ENCODE measurements at places on chromosomes 5 and 9.

- DNase-seq = no peak
Observed at GRCh38 chr5:145867806-145868205, 5.0 kb downstream of the GRXCR2 start.

DNA sequence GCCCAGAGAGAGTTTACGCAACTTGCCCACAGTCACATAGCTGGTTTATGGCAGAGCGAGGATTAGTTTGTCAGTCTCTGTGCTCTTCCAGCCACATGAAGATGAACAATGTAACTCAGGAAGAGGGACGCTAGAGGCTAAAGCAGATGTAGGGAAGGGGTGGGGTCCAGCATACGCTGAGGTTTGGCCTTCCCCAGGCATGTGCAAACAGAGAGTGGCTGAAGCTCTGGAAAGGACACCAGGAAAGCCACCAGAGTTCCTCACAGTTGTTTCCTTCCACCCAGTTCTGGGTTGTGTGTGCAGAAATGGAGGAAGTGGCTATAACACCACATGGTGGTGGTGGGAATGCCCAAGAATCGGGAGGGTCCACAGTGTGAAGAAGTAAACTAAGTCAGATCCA, 60.0 kb downstream of the SNX18 start:
- DNase-seq = no peak

DNA sequence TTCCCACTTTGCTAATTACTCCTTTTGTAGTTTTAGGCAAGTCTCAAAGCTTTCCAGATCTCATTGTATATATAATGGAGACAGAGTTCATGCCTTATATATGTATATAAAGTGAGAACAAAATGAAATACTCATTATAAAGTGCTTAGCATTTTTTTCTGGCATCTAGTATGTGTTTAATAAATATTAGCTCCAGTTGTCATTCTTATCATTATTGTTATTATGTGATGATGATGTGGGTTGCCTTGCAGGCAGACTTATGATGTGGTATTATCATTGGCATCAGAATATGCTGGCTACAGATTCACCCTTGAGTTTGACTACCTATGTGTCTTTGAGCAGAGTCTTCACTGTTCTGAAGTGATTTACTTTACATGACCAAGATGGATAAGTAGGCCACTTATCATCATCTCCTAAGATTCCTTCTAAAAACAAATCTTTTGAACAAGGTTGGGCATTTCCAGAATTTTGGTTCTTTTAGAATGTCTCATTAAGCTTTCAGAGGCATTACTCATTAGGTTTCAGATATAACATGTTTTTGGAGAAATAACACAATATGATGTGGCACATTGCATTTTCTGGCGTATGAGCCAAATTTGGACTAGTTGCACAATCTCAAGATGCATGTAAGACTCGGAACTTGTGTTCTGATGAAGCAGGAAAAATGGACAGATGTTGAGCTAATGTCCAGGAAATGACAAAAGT, 145.6 kb upstream of the TNC start:
- DNase-seq = no peak

DNA sequence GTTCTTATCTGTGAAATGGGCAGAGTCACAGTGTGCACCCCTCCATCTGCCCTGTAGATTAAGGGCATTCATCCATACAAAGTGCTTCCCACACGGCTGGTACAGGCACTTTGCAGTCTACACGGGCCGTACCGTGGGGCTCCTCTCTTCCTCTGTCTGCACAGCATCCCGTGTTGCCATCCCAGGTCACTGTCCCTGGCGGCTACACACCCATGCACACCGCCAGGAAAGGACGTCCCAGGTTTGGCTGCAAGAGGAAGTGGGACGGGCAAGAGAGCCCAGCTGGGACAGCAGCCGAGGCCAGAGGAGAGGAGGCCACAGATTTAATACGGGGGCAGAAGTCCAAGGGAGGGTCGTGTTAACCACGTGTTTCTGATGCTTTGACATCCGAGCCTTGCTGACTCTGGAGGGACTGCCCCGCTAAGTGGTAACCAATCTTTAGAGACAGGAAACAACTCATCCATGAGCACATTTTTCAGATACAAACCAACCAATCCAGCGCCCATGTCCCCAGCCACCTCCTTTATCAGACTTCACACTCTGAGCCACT, 120.0 kb downstream of the ZNF354C start:
- no peak for DNase-seq

- DNase-seq = no peak
Observed at GRCh38 chr9:68472119-68472518, 68.6 kb downstream of the TMEM252 start.

DNA sequence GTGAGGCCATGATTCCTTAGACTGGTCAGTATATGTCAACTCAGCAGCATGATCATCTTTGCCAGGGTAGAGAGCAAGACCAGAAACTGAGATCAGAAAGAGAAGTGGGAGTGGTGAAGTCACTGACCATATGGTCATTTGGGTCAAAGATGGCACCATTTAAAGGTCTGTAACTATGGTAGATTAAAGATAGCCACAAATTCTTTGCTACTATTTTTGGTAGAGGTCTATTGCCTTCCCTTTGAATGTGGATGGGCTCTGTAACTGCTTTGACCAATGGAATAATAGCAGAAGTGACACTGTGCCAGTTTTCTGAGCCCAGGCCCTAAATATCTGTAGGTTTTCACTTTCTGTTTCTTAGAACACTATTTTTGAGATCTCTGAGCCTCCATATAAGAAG, 117.6 kb downstream of the PCSK1 start:
- DNase-seq = no peak

DNA sequence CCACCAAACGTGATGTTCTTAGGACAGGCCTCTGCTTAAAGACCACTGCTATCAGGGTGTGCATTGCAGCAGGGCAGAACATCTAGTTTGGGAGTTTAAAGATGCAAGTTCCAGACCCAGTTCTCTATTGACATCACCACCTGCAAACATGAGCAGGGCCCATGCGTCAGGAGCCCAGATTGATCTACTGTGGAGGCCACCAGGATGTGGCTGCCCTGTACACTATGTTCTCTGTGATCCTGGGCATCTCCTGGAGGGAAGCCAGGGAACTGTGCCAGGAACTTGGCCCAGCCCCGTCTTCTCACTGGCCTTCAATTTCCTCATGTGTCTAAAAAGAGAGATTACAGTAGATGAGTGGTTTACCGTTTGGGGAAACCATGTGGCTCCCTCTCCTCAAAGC, 87.1 kb downstream of the PDE6A start:
- no peak for DNase-seq

GRCh38 chr5:75720882-75721281, 3.6 kb upstream of the POC5 start:
- DNase-seq = no peak

GRCh38 chr9:89218040-89218928, 39.7 kb upstream of the SHC3 start:
- DNase-seq = no peak

GRCh38 chr5:10975945-10976344, 214.9 kb upstream of the DAP start:
- no peak for DNase-seq

DNA sequence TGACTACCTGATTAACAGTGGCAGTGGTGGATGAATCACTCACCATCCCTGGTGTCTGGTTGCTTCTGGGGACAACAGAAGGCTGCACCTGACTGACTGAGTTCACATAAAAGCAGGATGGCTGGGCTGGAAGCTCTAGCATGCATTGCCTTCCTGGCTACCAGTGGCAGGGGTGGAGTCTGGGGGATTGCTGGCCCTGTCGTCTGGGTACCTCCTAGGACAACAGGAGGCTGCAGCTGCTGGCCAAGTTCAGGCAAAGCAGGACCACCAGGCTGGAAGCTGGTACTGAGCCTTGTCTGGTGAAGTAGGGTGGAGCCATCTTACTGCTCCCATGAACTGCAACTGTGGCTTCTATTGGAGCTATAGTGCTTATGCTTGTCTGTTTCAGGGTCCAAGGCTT, 480.8 kb upstream of the CTNND2 start:
- DNase-seq = no peak

GRCh38 chr5:154465169-154465568, 12.9 kb downstream of the HAND1 start:
- DNase-seq = no peak

DNA sequence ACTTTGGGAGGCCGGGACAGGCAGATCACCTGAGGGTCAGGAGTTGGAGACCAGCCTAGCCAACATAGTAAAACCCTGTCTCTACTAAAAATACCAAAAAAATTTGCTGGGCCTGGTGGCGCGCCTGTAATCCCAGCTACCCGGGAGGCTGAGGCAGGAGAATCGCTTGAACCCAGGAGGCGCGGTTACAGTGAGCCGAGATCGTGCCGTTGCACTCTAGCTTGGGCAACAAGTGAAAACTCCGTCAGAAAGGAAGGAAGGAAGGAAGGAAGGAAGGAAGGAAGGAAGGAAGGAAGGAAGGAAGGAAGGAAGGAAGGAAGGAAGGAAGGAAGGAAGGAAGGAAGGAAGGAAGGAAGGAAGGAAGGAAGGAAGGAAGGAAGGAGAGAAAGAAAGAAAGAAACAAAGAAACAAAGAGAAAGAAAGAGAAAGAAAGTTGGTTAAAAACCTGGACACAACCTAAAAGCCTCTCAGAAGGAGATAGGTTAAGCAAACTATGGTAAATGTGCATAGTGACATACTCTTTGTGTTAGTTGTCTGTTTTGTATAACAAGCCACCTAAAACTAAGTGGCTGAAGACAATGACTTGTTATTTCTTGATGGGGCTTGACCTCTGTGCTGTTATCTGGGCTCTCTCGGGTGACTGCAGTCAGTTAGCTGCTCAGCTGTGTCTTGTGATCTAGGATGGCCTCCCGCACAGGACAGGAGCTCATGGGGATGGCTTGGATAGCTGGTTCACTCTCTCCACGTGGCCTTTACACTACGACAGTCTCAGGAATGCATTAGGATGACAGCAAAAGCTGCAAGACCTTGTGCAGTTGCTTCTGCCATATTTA, 8.0 kb upstream of the MYO10 start:
- DNase-seq = no peak

GRCh38 chr5:174547814-174548213, 176.6 kb upstream of the MSX2 start:
- DNase-seq = no peak

GRCh38 chr5:16590685-16591084, 26.1 kb downstream of the RETREG1 start:
- DNase-seq = no peak

DNA sequence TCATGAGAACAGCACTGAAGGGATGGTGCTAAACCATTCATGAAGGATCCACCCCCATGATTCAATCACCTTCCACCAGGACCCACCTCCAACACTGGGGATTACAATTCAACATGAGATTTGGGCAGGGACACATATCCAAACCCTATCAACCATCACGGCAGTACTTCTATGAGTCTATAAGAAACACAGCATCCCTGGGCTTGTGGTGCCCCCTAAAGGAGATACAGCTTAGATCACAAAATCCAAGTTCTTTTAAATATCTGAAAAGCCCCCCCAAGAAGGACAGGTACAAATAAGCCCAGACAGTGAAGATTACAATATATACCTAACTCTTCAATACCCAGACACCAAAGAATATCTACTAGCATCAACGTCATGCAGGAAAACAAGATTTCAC, 233.7 kb upstream of the ADRA1B start:
- DNase-seq = no peak

- no peak for DNase-seq
Observed at GRCh38 chr5:96636046-96636445, 26.1 kb upstream of the CAST start.

- no peak for DNase-seq
Observed at GRCh38 chr5:176413255-176413565, 3.1 kb downstream of the CLTB start.

- DNase-seq = peak; percentile 64
Observed at GRCh38 chr9:87662808-87663528, 63.0 kb upstream of the CTSL start.

- no peak for DNase-seq
Observed at GRCh38 chr5:55471468-55471867, 63.3 kb downstream of the PLPP1 start.

GRCh38 chr5:149782895-149783586, 52.9 kb downstream of the PPARGC1B start:
- DNase-seq = no peak

DNA sequence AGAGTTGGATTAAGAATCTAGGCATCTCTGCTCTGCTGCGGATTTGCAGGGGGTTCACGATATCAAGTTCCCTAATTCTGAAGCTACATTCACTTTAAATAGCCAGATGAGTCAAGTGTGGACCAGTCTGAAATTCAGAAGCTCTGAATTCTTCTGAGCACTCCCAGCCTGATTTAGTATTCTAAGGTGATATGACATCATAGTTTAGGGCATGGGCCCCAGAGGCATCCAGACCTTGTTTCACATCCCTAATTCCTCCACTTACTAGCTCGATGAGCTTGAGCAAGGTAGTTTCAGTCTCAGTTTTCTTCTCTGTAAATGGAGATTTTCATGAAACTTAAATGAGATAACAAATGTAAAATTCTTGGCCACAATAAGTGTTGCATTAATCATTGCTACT, 65.2 kb downstream of the TMEM167A start:
- peak; percentile 52 for DNase-seq

GRCh38 chr5:125450771-125451170, 704.3 kb upstream of the ZNF608 start:
- DNase-seq = no peak

- no peak for DNase-seq
Observed at GRCh38 chr5:120217001-120217400, 247.1 kb upstream of the PRR16 start.

- DNase-seq = no peak
Observed at GRCh38 chr5:9698841-9699240, 68.7 kb upstream of the TAS2R1 start.

- peak; percentile 36 for DNase-seq
Observed at GRCh38 chr9:90642570-90643539, at the start of gene DIRAS2. Gene DIRAS2, minus strand, starts transcription at chr9:90642824. Its CDS starts 28,997 bp downstream, at chr9:90613827.

- DNase-seq = no peak
Observed at GRCh38 chr5:159184858-159185381, 24.4 kb downstream of the RNF145 start.

GRCh38 chr9:27548055-27548741, 18.6 kb upstream of the MOB3B start:
- DNase-seq = no peak
